ENCODE measurements at places on chromosomes 3 and 15. TPM values are rescaled to one million over a fixed set of nuclear protein-coding genes. Genes with fewer than 3 reads are reported as not detected.

Gene CTXN2
- total RNA-seq = not detected

Gene GOLGA6L10
- total RNA-seq = 0.65 TPM

Gene ISLR
- 0.17 TPM for total RNA-seq

Gene TRH
- total RNA-seq = not detected

Gene PLSCR5
- total RNA-seq = not detected

Data from dermis blood vessel endothelial cell (primary cell).